Osteocyte (in vitro differentiated cells): ENCODE measurements at places on chromosomes 11 and 22. TPM values are rescaled to one million over a fixed set of nuclear protein-coding genes. Genes with fewer than 3 reads are reported as not detected.

- peaks cover 33% of the 10 kb centered on the region for H3K27me3 ChIP-seq
- H3K27ac ChIP-seq, result no peak overlapping the region
- no peaks in the 10 kb centered on the region for H3K36me3 ChIP-seq
- H3K4me1 ChIP-seq, result peaks cover 22% of the 10 kb centered on the region
- H3K4me3 ChIP-seq, result no peak overlapping the region
Observed at GRCh38 chr11:62918531-62918930, 2.6 kb downstream of the CHRM1 start.

DNA sequence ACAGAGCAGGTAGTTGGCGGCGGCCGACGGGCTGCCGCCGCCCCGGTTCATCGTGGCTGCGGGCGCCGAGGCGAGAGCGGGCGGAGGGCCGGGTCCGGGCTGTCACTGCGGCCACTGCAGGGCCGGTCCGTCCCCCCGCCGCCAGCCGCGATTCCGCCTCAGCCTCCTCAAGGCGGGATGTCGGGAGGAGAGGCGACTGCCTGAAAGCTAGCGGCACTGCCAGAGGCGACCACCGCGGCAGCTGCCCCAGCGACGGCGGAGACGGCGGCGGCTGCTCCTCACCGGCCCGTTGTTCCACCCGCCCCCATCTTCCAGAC lies 234 bp downstream of the SESN3 start:
- peaks cover 33% of the 10 kb centered on the region for H3K4me1 ChIP-seq
- no peak for DNase-seq
- no peaks in the 10 kb centered on the region for H3K36me3 ChIP-seq

- no peaks in the 10 kb centered on the region for H3K4me1 ChIP-seq
- no peak overlapping the region for H3K27ac ChIP-seq
- H3K4me3 ChIP-seq, result no peak overlapping the region
- no peaks in the 10 kb centered on the region for H3K36me3 ChIP-seq
Observed at GRCh38 chr11:91136631-91137030, 913.8 kb upstream of the CHORDC1 start.

- no peaks in the 10 kb centered on the region for H3K4me1 ChIP-seq
- H3K27ac ChIP-seq, result no peak overlapping the region
- H3K4me3 ChIP-seq, result no peak overlapping the region
- no peak for DNase-seq
Observed at GRCh38 chr11:71543866-71544265, 4.4 kb upstream of the KRTAP5-9 start.

- peaks cover 39% of the 10 kb centered on the region for H3K4me1 ChIP-seq
- peak within 1 kb of the TSS; percentile 81 for H3K4me3 ChIP-seq
- DNase-seq, result peak; percentile 96
- H3K27me3 ChIP-seq, result no peaks in the 10 kb centered on the region
Observed at GRCh38 chr22:37674951-37675929, at the start of gene LGALS1. LGALS1 (plus strand) TSS chr22:37675636; CDS start chr22:37675703, 67 bp downstream.

GRCh38 chr11:102552020-102552419 lies 21.5 kb upstream of the MMP7 start:
- H3K4me3 ChIP-seq, result no peak overlapping the region
- no peaks in the 10 kb centered on the region for H3K4me1 ChIP-seq
- H3K36me3 ChIP-seq, result no peaks in the 10 kb centered on the region
- no peaks in the 10 kb centered on the region for H3K27me3 ChIP-seq
- H3K27ac ChIP-seq, result no peak overlapping the region
- no peak for DNase-seq

NCAPD3 gene
- total RNA-seq, result 20.7 and 21.7 TPM in 2 replicates
